Skin of body (tissue), 3 donors: ENCODE measurements at places on chromosomes 7 and 10.

- no peak for DNase-seq
Observed at GRCh38 chr7:55504093-55504859, 68.0 kb downstream of the VOPP1 start.

- DNase-seq: no peak
Observed at GRCh38 chr7:84144480-84144879, 50.1 kb downstream of the SEMA3A start.

DNA sequence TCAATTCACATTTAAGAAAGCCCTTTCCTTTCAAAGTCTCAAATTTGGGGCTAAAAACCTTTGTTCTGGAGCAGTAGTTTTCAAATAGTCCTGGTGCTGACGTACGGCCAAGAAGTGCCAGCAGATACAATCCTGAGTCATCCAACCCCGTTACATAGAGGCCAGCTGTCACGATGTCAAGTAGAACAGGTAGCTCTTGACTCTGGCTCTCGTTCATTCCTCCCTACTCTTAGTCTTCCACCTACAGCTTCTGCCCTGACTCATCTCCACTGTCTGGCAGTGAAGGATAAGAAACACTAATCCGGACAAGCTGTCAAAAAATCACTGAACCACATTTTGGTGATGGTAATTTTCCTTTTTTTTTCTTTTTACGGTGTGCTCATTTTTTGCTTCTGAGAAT, 132.4 kb upstream of the PTN start:
- DNase-seq: no peak

GRCh38 chr10:81213370-81213769, 661.6 kb upstream of the NRG3 start:
- no peak for DNase-seq

- DNase-seq: no peak
Observed at GRCh38 chr7:50212016-50212325, 92.5 kb upstream of the IKZF1 start.

- DNase-seq: no peak
Observed at GRCh38 chr7:32147546-32148268, 77.5 kb upstream of the PDE1C start.

- DNase-seq: no peak
Observed at GRCh38 chr7:836429-836828, 4.2 kb downstream of the SUN1 start.

- no peak for DNase-seq
Observed at GRCh38 chr7:2139004-2139699, 93.6 kb downstream of the MAD1L1 start.

GRCh38 chr7:318476-318875, 28.5 kb downstream of the FOXL3 start:
- DNase-seq: no peak

- no peak for DNase-seq
Observed at GRCh38 chr10:14594878-14595525, 179.7 kb downstream of the FAM107B start.

GRCh38 chr7:29825775-29826529, 19.6 kb downstream of the WIPF3 start:
- DNase-seq: no peak
